ENCODE measurements at places on chromosomes 2 and 18.

DNA sequence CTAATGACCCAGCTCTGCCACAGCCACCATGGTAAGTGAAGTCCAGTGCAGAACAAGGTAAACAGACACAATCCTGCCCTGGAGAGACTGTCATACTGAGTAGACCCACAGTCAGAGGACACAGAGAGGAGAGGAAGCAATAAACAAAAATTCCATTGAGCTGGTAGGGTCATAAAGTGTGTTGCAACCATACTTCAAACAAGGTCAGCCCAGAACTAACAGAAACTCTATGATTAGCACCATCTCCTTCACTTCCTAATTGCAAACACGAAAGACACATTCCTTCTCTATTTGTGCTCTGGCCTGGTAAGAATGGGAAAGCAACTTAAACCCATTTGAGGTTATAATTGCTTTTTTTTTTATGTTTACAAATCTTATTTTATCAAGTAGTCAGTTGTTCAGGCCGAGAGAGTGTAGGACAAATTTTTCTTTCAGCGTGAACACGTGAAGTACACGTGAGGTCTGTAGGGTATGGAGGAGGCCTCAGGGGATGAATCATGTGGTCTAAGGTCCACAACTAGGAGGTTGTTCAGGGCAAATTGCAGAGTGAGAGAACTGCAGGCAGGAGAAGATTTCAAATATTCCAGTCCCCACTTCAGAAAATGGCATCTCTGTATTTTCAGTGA lies 71.4 kb upstream of the GLS start:
- DNase-seq: no peak

DNA sequence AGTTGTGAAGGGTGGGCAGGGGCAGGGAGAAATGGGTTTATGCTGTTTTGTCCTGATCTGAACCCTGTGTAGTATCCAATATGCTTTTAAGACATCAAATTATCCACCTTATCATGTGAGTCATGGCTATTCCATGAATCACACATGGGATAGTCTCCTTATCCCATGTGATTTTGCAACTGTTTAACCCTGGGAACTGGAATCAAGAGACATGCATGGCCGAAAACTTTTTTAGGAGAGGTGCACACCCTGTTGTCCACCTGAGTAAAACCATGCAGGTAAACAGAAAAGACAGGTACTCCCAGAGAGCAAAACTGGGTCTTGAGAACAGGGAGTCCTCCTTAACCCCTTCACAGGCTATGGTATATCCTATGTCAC lies 490.6 kb upstream of the HS6ST1 start:
- no peak for DNase-seq

GRCh38 chr2:143933946-143934569 lies 585.9 kb downstream of the ZEB2 start:
- no peak for DNase-seq

DNA sequence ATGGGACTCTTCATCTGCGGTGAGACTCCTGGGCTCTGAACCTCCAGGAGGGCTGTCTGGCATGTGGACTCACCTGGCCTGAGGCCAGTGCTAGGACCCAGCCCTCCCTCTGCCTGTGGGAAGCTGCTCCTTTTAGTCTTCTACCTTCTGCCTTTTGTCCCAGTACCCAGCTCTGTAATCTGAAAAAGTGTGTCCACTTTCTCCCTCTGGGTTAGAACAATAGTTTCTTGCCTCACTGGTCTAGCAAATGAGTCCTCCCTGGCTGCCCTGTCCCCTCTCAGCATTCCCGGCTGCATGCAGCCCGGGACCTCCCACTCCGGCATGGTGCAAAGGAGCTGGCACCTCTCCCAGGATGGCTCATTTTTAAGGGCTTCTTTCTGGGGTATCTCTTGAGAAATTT lies 25.9 kb downstream of the GKN2 start:
- no peak for DNase-seq

- DNase-seq: no peak
These were observed 80.7 kb upstream of the MEX3C start for GRCh38 chr18:51278045-51278649.

DNA sequence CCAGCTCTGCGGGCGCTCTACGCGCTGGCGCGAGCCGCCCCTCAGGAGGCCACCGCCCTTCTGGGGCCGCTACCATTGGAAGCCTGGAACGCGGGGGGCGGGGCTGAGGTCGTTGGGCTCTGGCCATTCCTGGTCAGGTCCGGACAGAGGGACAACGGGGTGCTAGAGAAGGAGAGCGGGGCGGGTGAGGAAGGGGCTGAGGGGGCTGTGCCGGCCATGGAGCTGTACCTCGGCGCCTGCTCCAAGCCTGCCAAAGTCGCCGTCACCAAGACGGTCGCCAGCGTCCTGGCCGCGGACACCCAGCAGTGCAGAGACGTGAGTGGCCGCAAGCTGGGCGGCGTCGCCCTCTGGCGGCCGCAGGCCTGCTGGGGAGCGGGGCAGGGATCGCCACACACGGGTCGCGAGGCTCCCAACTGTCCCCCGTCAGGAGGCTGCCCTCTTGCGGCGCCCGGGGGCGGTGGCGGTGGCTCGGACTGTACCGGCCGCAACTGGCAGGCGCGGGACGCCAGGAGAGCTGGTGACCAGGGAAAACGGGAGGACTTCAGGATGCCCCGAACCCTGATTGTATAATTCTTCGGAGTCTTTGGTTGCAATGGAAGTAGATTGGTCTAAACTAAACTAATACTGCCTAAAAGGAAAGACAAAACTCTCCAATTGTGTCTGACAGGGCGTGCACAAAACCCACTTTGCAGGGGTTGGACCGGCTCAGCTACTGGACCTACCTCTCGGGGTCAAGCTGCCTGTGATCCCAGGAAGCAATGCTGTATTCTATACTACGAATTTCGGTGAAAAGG lies at the start of gene FSIP2:
Gene FSIP2 (plus strand): TSS at position 126 of the 794 bp plus-strand sequence. CDS start 91 bp downstream, at position 217.
- DNase-seq: peak; percentile 1

GRCh38 chr18:13577781-13578180 lies 148.6 kb downstream of the FAM210A start:
- no peak for DNase-seq

DNA sequence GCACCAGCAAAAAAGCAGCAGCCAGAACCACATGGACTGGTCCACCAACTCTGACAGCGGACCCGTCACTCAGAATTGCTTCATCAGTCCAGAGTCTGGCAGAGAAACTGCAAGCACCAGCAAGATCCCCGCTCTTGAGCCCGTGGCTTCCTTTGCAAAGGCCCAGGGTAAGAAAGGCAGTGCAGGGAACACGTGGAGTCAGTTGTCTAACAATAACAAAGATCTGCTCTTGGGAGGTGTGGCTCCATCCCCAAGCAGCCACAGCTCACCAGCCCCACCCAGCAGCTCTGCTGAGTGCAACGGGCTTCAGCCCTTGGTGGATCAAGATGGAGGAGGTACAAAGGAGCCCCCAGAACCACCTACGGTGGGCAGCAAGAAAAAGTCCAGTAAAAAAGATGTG lies 269.3 kb downstream of the SETBP1 start:
- DNase-seq: no peak

DNA sequence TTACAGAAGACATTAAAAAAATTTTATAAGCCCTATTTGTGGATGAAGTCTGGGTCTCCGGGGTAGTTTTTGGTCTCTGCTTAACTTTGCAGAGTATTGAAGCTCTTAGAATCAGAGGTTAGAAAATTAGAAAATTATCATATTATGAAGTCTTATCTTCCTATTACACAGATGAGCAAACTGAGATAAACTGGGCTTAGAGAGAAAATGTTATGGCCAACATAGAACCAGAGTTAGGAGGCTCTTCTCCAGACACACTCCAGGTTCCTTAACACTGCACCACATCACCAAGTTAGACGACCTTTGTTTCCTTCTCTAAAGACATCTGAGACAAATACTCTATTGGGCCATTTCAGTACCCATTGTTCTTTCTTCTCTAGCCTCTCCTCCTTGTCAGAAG lies 36.7 kb upstream of the NEB start:
- no peak for DNase-seq

DNA sequence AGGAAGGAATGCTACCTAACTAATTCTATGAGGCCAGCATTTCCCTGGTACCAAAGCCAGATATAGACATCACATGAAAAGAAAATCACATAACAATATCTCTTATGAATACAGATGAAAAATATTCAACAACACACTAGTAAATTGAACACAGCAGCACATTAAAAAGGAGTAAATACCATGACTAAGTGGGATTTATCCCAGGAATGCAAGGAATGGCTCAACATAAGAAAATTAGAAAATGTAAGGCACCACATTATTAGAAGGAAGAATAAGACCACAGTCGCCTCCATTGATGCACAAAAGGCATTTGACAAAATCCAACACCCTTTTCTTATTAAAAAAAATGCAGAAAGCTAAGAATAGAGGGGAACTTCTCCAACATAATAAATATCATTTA lies 133.9 kb downstream of the TTC32 start:
- no peak for DNase-seq

DNA sequence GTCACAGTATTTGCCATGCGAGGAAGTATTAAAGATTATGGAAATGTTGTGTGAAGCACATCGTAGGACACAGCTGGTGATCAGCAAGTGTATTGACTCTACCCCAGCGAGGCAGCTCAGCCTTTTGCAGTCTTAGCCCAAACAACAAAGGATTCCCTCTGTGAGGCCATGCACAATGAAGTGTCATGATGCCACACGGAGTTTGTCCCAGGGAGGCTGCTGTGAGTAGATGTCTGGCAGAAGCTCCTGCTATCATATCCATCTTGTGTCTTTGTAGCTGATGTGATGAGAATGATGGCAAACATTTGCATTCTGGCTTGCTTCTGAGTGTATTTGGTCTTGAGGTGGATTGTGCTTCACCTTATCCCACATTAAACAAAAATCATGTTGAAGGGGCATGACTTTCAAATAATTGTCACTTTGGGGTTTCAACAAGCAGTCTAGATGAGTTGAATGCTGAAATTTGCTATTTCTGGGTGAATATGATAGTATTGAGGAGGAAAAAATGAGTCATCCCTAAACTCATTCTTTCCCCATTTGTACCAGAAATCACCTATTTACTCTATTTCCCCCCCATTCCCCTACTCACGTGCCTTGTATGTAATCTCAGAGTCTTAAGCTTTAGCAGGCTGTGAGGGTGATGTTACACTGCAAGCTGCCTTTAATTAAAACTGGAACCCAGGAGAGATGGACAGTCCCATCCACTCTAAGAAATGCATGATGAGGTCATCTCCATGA lies 273.5 kb downstream of the RNF144A start:
- DNase-seq: no peak

DNA sequence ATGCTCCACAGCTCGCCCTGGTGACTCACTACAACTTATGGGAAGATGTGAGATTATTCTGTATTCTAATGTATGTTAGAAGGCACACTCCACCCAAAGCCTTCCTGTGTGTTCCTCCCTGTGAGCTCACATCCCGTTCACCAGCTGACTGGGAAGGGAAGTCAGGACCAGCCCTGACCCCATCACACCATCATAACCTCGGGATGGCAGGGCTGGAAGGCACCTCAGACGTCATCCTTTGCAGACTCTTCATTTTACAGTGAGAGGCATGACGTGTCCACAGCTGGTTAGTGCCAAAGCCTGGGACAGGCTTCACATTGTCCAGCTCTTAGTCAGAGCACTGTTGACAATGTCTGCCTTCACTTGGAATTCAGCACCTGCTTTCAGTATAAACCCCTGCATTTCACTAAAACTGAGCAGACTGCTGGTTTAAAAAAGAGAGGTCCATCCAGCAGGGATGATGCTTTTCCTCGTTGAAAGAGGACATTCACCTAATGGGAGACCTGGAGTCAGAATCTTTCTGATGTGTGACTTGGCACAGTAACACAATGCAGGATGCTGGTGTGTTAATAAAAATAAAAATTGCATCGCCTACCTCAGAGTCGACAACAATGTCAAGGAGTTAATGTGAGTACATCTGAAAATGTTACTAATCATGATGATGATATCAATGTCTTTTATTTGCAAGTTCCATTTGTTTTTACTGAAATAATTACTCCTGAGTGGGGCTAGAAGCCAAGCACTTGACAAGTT lies 418.0 kb upstream of the TNP1 start:
- DNase-seq: no peak

DNA sequence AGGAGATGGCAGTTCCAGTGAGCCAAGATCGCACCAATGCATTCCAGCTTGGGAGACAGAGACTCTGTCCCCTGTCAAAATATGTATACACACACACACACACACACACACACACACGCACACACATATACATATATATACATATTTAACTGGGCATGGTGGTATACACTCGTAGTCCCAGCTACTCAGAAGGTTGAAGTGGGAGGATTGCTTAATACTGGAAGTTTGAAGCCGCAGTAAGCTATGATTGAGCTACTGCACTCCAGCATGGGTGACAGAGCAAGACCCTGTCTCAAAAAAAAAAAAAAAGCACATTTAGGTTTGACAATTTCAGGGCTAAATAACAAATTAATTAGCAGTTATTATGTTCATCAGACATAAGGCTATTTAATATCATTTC lies 36.0 kb upstream of the ATIC start:
- no peak for DNase-seq

DNA sequence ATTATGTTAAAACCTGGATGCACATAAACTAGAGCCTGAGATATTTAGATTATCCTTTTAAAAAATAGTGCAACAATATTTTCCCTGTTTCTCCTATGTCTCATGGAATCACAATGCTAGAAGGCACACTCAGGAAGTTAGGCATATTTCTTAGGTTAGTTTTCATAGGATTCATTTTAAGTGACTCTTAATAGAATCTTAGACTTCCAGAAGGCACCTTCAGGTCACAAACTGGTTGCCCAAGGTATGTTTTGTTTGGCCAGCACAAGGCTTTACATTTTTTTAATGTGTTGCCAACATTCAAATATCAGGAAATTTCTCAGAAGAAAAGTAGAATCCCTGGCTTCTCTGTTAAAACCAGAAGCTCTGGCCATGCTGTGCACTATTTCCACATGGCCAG lies 129.3 kb downstream of the LNPK start:
- DNase-seq: no peak

DNA sequence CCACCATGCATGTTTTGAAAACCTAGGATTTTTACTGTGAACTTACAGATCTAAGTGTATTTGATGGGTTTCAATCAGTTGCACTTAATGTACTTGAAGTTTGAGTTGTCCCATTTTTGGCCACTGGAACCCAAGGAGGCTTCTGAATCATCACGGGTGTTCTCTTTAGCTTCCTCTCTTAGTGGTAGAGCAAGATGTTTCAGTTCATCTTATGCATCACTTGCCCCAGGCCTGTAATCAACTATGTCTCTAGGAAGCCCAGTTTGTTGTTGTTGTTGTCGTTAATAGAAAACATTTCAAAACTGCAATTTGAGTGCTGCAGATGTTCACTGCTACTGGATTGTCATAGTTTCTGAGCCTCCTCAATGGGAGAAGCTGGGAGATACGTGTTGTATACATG lies 97.0 kb downstream of the FHOD3 start:
- no peak for DNase-seq

- no peak for DNase-seq
These were observed 23.3 kb downstream of the MPHOSPH10 start for GRCh38 chr2:71153585-71154224.

GRCh38 chr2:57842531-57842930 lies 204.1 kb upstream of the VRK2 start:
- no peak for DNase-seq

Measured in NCI-H524 treated with DMSO at 0.1 percent for 48 hours (cell line).